ENCODE measurements at places on chromosomes 6 and 20.

- DNase-seq, result peak; percentile 43
These were observed 11.5 kb downstream of the GNL1 start for GRCh38 chr6:30544666-30545272.

DNA sequence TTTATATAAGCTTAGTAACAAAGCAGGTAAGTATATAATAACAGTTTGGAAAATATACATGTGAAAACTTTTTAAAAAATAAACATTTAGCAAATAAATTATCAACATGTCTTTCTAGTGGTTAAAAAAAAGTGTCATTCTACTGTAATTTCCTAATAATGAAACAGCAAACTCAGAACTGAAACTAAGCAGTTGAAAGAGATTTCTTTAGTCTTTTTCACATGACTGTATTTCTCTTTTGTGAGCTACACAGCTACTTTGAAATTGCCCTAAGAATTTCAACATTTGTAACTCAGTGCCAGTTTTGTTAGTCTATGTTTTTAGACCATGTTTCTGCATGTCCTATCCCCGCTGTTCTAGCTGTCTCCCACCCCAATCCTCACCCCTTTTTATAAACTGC is 28.4 kb upstream of the SDHAF4 start:
- no peak for DNase-seq

GRCh38 chr6:32112431-32112980 is 3.4 kb upstream of the TNXB start:
- DNase-seq, result peak; percentile 46

- DNase-seq, result peak; percentile 87
These were observed 22.7 kb downstream of the COL12A1 start for GRCh38 chr6:75183099-75183541.

GRCh38 chr6:108961985-108962384 is 113.8 kb downstream of the ARMC2 start:
- DNase-seq, result peak; percentile 80

DNA sequence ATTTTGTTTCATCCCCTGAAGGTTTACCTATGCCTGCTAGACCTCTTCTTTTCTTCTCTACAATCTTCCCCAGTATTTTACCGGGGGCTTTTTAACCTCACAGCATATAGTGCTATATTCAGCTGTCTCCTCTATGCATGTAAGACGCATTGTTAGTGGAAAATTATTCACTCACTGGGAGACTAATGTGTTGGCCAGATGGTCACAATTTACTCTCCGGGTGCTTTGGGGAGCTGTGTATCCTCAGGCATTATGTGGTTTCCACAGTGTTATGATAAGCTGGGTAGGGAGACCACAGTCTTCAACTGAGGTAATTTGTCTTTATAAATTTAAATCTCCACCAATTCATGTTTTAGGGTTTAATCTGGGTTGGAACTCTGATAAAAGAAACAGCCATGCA is 553.8 kb upstream of the PTCHD4 start:
- DNase-seq, result peak; percentile 6

- no peak for DNase-seq
These were observed 150.6 kb upstream of the OGFRL1 start for GRCh38 chr6:71137973-71138372.

GRCh38 chr20:32357869-32358631 is at the start of gene ASXL1:
Gene ASXL1 (plus strand): TSS chr20:32358331. CDS start chr20:32358776, 445 bp downstream.
- DNase-seq, result peak; percentile 96
